ENCODE measurements at places on chromosomes 2 and 18.

GRCh38 chr2:74671479-74671878 lies 17.4 kb downstream of the SEMA4F start:
- no peak for DNase-seq

GRCh38 chr18:29449424-29449823 lies 1272.5 kb upstream of the CDH2 start:
- no peak for DNase-seq

DNA sequence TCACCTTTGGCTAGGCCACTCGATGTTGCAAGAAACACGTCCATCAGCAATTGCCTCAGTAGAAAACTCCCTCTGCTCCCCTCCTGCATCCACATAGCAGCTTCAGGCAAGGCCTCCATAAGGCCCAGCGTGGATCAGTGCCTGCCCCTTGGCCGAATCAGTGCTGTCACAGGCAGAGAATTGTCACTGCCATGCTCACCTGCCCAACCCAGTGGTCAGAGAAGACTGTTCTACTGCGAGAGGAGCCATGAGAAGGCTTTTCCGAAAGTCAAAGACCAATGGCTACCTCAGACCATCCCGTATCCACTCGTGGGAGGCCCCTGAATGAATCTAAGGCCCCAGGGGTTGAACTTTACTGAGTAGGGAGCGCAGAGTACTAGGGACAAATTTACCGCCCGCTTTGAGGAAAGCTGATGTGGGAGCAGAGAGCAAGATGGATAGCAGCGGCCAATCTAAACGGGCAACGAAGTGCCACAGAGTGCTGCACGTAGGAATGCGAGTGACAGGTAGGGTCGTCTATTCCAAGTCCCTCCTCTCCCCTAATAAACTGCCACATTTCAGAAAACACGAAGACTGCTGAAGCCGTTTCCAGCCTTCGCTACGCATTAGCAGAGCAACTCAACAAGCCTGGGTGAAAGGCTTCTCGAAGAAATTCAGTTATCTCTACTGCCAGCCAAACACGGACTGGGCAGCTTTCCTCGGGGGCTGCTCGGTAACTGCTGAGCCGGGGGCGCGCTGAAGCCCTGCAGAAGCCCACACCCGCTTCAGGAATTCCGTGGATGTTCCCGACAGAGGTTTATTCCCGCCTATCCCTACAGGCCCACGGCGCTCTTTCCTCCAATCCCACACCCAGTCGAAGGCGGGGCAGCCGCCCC lies 968 bp upstream of the RALBP1 start:
- no peak for DNase-seq

DNA sequence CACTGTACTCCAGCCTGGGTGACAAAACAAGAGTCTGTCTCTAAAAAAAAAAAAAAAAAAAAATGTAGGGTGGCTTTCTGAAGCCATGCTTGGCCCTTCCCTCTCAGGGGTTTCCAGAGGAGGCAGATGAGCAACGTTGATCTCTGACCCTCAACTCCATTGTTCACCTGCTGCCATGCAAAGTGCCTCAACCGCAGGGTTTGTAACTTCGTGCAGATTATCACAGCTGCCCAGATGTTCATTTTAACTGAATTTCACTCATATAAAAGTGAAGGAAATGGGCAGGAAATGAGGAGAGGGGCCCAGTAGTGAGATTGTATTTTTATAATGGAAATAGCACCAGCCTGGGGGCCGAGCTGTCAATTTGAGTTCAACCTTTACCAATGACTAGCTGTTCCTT lies 14.9 kb upstream of the B3GNT2 start:
- DNase-seq = no peak

GRCh38 chr2:201816657-201817575 lies 10.6 kb downstream of the CDK15 start:
- no peak for DNase-seq

DNA sequence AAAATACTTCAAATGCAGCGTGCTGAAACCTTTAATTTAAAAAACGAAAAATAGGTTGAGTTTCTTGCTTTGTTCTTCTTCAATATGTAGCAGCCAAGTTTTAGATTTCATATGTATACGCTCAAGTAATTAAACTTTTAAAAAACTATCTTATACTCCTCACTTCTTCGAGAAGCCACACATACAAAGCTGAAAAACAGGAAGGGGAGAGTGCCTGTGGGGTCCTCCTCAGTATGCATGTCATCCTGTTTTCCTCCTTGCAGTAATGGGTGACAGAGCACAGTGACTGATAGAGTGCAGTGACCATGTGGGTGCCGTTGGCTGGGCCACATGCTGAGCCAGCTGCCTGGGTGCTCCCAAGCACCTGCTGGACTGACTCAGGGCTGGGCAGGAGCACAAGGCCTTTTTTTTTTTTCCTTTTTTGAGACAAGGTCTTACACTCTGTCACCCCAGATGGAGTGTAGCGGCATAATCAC lies 33.3 kb downstream of the UXS1 start:
- peak; percentile 50 for DNase-seq

GRCh38 chr2:215486291-215487001 lies 50.6 kb upstream of the FN1 start:
- no peak for DNase-seq

GRCh38 chr18:58195278-58195765 lies 151.3 kb downstream of the NEDD4L start:
- peak; percentile 28 for DNase-seq

GRCh38 chr2:12697617-12698016 lies 19.1 kb upstream of the TRIB2 start:
- no peak for DNase-seq

DNA sequence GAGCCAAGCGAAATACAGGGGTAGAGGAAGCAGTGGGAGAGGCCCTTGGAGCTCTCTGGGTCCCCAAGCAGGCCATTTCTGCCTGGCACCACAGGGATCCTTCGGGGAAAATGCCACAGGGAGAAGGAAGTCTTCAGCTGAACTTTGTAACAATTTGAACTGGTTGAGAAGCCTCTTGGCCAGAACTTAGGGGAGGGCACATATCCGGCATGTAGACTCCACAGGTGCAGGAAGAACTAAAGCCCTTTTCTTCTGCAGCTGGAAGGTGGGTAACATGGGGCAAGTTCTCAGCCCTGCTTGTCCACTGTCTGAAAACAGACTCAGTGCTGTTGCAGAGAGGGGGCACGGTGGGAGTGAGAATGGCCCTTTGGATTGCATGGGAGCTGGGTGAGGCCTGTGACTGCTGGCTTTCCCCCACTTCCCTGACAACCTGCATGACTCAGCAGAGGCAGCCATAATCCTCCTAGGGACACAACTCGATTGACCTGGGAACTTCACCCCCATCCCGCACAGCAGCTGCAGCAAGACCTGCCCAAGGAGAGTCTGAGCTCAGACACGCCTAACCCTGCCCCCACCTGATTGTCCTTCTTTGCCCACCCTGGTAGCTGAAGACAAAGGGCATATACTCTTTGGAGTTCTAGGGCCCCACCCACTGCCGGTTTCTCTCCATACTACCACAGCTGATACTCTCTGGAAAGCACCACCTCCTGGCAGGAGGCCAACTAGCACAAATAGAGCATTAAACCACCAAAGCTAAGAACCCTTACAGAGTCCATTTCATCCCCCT lies 101.6 kb upstream of the FAM136A start:
- DNase-seq = no peak

DNA sequence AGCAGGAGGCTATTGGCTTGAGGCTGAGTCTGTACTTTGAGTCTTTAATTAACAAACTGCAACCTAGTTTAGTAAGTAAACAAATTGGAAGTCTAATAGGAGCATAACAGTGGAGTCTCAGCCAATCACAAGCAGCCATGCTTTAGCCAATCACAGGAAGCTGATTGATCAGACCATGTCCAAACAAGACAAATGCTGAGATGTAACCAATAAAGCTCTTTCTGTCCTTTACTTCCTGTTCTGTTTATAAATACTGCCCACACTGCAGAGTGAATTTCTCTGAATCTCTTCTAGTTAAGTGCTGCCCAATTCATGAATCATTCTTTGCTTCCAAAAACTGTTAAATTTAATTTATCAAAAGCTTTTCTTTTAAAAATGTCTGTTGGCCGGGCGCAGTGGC lies 146.6 kb upstream of the DLX2 start:
- DNase-seq = no peak

- DNase-seq = no peak
These were observed 74.1 kb downstream of the VRK2 start for GRCh38 chr2:58120626-58121229.

GRCh38 chr2:239341840-239342239 lies 59.0 kb downstream of the HDAC4 start:
- DNase-seq = no peak

DNA sequence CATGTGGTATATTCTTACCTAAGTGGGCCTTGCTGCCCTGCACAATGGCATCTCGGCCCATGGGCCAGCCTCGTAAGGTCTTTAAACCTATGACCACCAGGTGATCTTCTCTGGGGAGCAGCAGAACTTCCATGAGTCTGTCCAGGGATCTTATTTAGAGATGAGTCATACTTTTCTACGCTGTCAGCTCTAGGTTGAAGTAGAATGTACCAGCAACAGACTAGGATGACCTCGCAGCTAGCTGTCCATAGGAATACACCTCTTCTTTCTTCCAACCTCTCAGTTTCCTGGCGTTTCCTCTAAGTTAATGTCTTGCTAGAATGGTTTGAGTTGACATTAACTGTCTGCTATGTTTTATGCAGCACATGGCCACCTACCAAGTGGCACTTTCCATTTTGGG lies 15.6 kb upstream of the CXCR4 start:
- no peak for DNase-seq

DNA sequence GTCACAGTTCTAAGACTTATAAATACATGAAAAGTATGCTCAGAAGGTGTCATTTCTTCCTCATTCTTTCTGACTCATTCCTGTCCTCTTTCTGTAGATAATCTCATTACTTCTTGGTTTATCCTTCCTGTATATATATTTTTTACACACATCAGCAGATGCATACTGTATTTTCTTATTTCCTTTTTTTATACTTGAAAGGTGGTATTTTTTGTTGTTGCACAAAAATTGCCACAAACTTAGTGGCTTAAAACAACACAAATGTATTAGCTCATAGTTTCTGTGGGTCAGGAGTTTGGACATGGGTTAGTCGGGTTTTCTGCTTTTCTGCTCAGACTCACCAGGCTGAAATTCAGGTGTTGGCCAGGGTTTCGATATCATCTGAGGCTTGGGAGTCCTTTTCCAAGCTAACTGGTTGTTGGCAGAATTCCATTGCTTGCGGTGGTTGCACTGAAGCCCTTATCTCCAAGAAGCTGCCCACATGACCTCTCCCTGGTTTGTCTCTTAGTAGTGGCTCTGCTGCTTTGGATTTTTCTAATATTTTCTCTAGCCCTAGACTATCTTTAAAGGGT lies 162.6 kb downstream of the FMNL2 start:
- DNase-seq = no peak

- no peak for DNase-seq
These were observed 46.8 kb upstream of the EML6 start for GRCh38 chr2:54676656-54677055.

DNA sequence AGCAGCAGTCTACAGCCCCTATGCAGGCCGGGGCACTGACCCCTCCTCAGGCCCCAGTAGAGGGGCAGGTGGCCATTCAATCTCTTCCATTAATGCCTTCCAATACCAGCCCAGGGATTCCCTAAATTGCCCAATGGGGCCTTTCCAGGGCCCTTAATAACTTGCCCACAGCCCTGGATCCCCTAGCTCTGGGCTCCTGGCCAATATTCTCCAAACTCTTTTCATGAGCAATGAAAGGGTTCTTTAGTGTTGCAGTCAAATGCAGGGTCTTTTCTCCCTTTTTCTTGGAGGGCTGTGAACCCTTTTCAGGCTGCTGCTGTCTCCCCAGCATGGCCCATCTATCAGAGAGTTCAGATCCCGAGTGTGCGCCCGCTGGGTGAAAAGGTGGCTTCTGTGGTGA lies 41.3 kb upstream of the SLC1A4 start:
- DNase-seq = no peak

DNA sequence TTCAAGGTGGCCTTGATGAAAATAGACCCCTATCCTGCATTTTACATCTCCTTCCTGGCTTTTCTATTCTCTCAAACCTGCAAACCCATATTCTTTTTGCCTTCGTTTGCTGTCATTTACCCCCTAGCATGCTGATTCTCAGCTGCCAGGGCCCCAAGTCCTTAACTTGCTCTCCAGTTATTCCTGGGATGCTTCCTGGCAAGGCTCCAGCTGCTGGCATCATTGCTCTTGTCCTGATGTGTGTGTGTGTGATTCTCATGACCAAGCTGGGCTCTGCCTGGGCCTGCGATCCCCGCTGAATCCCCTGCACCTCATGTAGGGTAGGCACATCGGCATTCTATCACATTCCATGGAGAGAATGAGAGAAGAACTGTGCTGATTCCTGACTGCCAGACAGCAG lies 11.9 kb downstream of the NPAS2 start:
- no peak for DNase-seq

- DNase-seq = no peak
These were observed 1.3 kb downstream of the OSBPL6 start for GRCh38 chr2:178195390-178196166.

DNA sequence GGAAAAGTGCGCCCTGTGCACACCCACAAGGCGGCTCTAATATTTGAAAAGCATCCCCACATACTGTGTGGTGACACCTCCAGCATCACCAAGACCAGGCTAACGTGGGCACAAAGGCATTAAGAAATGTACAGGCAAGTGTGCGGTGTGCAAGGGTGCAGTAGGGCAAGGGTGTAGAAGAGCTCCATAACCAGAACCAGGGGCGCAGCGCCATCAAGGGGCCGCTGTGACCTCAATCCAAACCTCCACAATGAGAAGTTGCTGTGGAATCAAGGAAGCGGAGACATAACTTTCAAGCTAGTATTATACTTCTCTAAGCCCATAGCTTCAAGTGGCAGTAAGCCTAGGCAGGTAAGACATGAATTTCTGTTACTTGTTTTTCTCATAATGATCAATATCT lies 13.0 kb downstream of the L3MBTL4 start:
- DNase-seq = no peak

DNA sequence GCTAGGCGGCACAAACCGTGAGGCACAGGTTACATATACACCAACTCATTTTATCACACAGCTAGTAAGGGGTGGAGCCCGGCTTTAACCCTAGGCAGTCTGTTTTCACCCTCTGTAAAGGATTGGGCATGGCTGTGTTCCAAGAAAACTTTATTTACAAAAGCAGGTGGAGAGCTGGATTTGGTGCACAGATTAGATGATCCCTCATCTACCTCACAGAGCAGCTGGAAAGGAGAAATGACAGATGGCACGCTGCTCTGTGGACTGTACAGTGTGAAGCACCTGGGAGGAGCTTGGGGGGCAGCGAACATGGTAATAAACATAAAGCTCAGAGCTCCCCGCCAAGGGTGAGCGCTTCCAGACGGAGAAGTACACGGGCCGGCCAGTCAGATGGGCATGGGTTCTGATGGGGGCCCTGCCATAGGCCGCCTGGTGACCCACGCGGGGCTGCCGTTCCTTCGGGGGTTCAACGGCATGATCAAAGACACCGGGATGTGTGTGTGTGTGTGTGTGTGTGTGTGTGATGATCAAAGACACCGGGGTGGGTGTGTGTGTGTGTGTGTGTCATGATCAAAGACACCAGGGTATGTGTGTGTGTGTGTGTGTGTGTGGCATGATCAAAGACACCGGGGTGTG lies 862 bp upstream of the TMEM177 start:
- no peak for DNase-seq

Measured in activated naive CD8-positive, alpha-beta T cell treated with anti-CD3 and anti-CD28 coated beads for 36 hours (primary cell).